Esophagus squamous epithelium (tissue), 5 donors: ENCODE measurements at places on chromosomes 16 and 17.
A peak's percentile ranks its signal among the peaks of the same experiment; 100 is the strongest.

DNA sequence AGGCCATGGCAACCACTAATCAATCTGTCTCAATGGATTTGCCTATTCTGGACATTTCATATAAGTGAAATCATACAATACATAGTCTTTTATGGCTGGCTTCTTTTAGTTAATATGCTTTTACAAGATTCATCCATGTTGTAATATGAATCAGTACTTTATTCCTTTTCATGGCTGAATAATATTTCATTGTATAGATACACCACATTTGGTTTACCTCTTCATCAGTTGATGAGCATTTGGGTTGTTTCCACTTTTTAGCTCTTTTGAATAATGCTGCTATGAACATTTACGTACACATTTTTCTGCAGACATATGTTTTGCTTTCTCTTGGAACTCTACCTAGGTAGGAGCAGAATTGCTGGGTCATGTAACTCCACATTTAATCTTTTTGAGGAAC, 2.8 kb upstream of the ZNRF1 start:
- DNase-seq, result no peak
- no peak overlapping the region for H3K4me3 ChIP-seq
- H3K27ac ChIP-seq, result no peak overlapping the region
- H3K36me3 ChIP-seq, result no peaks in the 10 kb centered on the region
- no peaks in the 10 kb centered on the region for H3K27me3 ChIP-seq

GRCh38 chr16:58866935-58867334, 132.8 kb upstream of the GOT2 start:
- no peak overlapping the region for H3K27ac ChIP-seq
- H3K4me3 ChIP-seq, result no peak overlapping the region
- no peak for DNase-seq
- no peaks in the 10 kb centered on the region for H3K36me3 ChIP-seq
- no peaks in the 10 kb centered on the region for H3K4me1 ChIP-seq
- H3K27me3 ChIP-seq, result no peaks in the 10 kb centered on the region

DNA sequence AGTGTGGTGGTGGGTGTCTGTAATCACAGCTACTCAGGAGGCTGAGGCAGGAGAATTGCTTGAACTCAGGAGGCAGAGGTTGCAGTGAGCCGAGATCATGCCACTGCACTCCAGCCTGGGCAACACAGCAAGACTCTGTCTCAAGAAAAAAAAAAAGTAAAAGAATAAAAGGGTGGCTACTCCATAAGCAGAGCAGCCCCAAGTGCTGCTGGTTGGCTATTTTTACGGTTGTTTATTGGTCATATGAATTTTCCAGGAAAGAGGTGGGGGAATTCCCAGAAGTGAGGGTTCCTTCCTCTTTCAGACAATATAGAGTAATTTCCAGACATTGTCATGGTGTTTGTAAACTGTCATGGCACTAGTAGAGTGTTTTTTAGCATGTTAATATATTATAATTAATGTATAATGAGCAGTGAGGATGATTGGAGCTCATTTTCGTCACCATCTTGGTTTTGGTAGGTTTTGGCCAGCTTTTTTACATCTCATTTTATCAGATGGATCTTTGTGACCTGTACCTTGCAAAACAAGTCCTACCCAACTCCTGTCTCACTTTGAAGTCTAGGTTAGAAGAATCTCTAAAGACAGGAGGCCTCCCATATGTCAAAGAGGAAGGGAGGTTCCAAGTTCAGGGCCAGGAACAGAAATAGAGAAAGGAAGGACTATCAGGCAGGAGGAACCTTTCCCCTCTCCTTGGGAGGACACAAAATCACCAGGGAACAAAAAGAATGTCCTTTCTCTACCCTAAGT, 39.1 kb downstream of the HOXB1 start:
- no peak overlapping the region for H3K4me3 ChIP-seq
- H3K27me3 ChIP-seq, result peaks cover 58% of the 10 kb centered on the region
- no peak overlapping the region for H3K27ac ChIP-seq
- H3K4me1 ChIP-seq, result peaks cover 5% of the 10 kb centered on the region
- no peak for DNase-seq

- DNase-seq, result no peak
- H3K4me3 ChIP-seq, result peak overlapping the region; percentile 30
- peaks cover 20% of the 10 kb centered on the region for H3K4me1 ChIP-seq
- no peaks in the 10 kb centered on the region for H3K36me3 ChIP-seq
Observed at GRCh38 chr16:85170066-85170491, 57.8 kb upstream of the CIBAR2 start.

DNA sequence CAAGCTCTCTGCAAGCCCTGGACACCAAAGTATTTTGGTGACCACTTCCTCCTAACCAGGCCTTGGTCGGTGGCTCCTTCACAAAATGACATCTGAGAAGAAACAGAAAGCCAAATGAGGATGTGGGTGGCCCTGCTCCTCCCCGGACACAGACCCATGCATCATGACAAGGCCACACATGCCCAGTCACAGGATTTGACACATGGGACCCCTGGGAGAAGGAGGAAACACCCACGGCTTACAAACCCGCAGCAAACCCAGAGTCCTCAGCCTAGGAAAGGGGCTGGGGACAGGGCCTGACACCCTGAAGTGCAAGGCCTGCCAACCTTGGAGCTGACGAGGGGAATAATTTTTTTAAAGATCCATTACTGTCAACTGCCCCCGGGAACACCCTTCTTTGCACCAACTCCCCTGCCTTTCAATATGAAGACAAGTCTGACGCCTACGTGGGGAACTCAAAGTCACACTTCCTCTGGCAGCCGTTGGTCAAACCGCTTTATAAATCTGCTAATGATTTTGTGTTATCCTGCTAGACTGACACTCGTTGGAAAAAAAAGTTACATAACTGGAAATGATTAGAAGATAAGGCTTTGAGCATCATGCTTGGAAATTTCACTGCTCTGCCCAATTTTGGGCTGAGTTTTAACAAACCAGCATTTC, 41.3 kb downstream of the GAS7 start:
- no peaks in the 10 kb centered on the region for H3K27me3 ChIP-seq
- no peak overlapping the region for H3K4me3 ChIP-seq
- peaks cover 4% of the 10 kb centered on the region for H3K4me1 ChIP-seq
- H3K27ac ChIP-seq, result no peak overlapping the region

DNA sequence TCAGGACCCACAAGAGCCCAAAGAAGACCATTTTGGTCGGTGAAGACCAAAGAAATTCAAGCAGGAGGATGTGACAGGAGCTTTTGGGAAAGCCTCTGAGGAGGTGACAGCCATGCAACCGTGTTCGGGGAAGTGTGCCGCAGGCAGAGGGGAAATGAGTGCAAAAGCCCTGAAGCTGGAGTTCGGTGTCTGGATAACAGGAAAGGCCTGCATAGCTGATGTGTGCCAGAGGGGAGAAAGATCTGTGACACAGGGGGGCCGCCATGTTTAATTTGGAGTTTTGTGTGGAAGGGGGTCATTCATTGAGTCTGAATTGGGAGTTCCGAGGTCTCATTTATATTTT, 870 bp upstream of the ZC3H7A start:
- no peaks in the 10 kb centered on the region for H3K36me3 ChIP-seq
- peak overlapping the region; percentile 98 for H3K27ac ChIP-seq
- H3K4me1 ChIP-seq, result peaks cover 32% of the 10 kb centered on the region
- peak overlapping the region; percentile 77 for H3K4me3 ChIP-seq
- H3K27me3 ChIP-seq, result no peaks in the 10 kb centered on the region

DNA sequence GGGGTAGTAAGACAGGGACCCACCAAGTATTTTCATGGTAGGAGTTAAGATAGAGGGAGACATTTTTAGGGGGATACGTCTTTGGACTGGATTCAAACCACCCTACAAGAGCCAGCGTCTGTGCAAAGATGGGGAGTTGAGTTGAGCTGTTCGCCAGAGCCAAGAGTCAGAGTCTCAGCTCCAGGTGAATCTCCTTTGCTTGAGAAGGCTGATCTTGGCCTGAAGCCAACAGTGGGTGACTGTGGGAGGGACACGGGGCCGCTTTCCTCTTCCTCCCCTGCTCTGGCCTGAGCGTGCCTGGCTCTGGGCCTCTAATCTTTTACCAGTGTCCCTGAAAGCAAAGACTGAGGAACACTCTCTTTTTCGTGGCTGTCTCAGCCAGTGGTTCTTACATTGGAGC, 5.4 kb downstream of the TLE7 start:
- H3K27ac ChIP-seq, result no peak overlapping the region
- no peak for DNase-seq
- no peaks in the 10 kb centered on the region for H3K4me1 ChIP-seq
- no peak overlapping the region for H3K4me3 ChIP-seq
- no peaks in the 10 kb centered on the region for H3K36me3 ChIP-seq
- H3K27me3 ChIP-seq, result no peaks in the 10 kb centered on the region

- H3K27me3 ChIP-seq, result no peaks in the 10 kb centered on the region
- no peak for DNase-seq
- no peak overlapping the region for H3K4me3 ChIP-seq
- H3K36me3 ChIP-seq, result no peaks in the 10 kb centered on the region
- H3K4me1 ChIP-seq, result no peaks in the 10 kb centered on the region
Observed at GRCh38 chr17:10600571-10600970, 51.1 kb upstream of the MYH2 start.

- no peaks in the 10 kb centered on the region for H3K27me3 ChIP-seq
- H3K36me3 ChIP-seq, result no peaks in the 10 kb centered on the region
- peaks cover 78% of the 10 kb centered on the region for H3K4me1 ChIP-seq
- H3K4me3 ChIP-seq, result no peak overlapping the region
- H3K27ac ChIP-seq, result no peak overlapping the region
Observed at GRCh38 chr16:81458827-81459598, 14.4 kb downstream of the CMIP start.

GRCh38 chr16:77496934-77497333, 62.1 kb upstream of the ADAMTS18 start:
- H3K36me3 ChIP-seq, result no peaks in the 10 kb centered on the region
- no peaks in the 10 kb centered on the region for H3K4me1 ChIP-seq
- no peak overlapping the region for H3K4me3 ChIP-seq
- DNase-seq, result no peak

GRCh38 chr17:13102477-13102876, 84.7 kb upstream of the ELAC2 start:
- H3K36me3 ChIP-seq, result no peaks in the 10 kb centered on the region
- no peak overlapping the region for H3K27ac ChIP-seq
- H3K27me3 ChIP-seq, result no peaks in the 10 kb centered on the region
- H3K4me1 ChIP-seq, result no peaks in the 10 kb centered on the region
- no peak overlapping the region for H3K4me3 ChIP-seq

GRCh38 chr17:19723964-19724363, 7.6 kb upstream of the SLC47A2 start:
- peaks cover 71% of the 10 kb centered on the region for H3K4me1 ChIP-seq
- no peaks in the 10 kb centered on the region for H3K36me3 ChIP-seq
- no peak overlapping the region for H3K4me3 ChIP-seq
- no peak for DNase-seq
